Fibroblast of upper back skin (primary cell): ENCODE measurements at places on chromosomes 1 and 21.
A peak's percentile ranks its signal among the peaks of the same experiment; 100 is the strongest.

GRCh38 chr21:42684109-42684916 lies 30.9 kb downstream of the PDE9A start:
- no peak for DNase-seq

DNA sequence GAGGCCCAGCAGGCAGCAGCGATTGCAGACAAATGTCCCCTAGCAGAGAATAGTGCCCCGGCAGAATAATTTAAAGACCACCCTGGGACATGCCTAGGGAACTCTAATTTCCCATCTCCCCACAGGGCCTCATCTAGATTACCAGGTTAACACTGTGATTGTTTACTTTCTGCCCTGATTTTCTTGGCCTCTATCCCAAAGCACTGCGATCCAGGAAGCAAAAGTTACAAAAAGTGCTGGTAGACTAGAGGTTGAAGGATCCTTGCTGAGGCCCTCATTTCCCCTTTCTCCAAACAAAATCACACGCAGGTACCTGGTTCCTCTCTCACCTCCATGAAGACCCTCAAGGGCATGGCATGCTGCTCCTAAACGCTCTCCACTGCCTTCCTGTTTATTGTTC lies 229.7 kb downstream of the C1orf94 start:
- no peak for DNase-seq

DNA sequence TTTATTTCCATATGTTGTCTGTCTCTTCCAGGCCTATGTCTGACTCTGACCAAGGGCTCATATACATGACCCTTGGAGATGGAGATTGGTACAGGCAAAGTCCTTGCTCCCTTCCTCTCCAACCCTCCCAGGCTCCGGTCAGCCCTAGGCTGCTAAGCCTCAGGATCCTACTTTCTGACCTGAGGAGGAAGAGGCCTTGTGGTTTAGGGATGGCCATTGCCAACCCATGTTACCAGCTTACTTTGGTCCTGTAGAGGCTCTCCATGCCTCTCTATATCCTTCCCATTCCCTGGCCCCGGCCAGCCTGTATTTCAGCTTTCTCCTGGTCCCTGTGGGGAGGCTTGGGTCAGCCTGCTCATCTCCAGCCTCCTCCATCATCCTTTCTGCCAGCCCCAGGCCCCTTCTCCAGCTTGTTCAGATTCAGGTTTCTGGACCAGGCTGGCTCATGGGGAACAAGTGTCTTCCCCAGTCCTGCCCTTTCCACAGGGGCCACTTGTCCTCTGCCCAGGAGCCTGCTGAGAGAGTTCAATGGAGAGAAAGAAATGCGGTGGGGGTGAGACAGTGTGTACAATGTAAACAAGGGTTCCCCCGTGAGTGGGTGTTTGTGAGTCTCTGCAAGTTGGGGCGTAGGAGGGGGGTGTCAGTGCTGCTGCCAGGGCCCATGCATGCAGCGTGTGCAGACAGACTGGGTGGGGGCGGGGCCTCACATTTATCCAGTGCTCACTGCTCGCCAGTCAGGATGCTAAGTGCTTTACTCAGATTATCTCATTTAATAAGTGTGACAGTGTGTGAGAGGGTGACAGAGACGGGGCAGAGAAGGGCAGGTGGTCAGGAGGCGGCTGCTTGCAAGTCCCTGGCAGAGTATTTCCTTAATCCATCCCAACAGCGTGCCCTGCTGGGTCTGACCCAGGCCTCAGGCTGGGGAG lies 31.3 kb upstream of the FOXO6 start:
- DNase-seq = no peak

GRCh38 chr21:35582731-35583130 lies 477.6 kb downstream of the SETD4 start:
- DNase-seq = no peak

DNA sequence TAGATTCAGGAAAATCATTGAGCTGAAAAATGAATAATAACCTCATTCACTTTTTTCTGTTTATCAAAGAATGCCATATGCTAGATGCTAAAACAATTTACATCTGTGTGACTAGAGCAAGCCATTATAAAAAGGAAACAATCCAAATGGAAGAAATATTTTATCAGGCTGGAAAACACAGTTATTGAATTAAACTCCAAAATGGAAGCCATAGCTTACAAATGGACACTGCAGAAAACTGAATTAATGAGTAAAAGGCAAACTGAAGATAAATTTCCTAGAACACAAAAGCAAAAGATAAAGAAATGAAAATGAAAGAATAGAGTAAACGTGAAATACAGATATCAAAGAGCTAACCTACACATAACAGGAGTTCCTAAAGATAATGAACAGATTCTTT lies 33.1 kb upstream of the IL10 start:
- DNase-seq = no peak

GRCh38 chr1:33347650-33347992 lies 26.7 kb upstream of the A3GALT2 start:
- DNase-seq = no peak

DNA sequence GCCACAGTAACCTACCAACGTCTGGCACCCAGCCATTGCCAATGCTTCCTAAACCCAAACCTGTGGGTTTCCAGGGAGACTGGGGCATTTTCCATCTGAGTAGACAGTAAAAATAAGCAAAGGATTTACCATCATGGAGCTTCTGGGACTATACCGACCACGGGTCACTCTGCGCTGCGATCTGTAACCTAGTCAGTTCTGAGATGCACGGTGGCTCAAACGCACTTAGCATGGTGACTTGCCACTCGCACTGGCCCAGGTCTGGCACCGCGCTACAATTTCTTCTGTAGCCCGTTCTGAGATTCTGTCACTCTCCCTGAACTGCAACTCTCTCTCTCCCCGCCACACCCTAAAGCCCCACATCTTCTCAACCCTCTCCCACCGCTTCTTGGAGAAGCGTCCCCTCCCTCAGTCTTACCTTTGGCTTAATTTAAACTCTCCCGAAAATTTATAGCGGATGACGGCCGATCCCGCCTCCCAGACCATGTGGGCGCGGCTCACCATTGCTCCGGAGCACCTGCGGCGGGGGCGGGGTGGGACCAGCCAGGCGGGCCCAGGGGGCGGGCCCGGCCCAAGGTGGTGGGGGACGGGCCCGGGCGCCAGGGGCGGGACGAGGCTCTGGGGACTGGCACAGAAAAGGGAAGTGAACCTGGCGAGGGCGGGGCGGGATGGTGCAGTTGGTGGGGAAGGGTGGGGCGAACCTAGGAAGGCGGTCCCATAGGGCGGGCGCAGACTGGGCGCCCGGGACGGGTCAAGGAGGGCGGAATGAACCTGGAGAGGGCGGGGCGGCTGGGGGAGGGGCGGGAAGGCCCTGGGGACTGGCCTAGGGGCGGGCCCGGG lies 493 bp upstream of the MAP3K21 start:
- DNase-seq = no peak

DNA sequence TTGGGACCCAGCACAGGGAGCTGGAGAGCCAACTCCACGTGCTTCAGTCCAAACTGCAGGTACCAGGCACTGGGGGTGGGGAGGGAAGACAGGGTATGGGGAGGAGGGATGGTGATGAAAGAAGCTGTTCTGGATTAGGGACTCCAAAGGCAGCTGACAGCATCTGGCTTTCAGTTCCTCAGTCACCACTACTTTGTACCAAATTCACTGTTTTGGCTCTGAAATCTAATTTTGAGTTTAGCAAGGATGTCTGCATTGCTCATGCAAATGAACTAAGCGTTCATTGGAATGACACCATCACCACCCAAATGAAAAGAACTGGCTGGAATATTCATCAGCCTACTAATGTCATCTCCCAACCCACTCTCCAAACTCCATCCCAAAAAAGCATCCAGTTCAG lies 8.7 kb downstream of the C1orf74 start:
- DNase-seq = no peak

GRCh38 chr1:201190005-201190404 lies 619 bp upstream of the IGFN1 start:
- no peak for DNase-seq

- DNase-seq = no peak
Observed at GRCh38 chr1:147757015-147757990, 3.1 kb downstream of the GJA5 start.

- DNase-seq = no peak
Observed at GRCh38 chr1:19978143-19978542, 1.3 kb downstream of the PLA2G2A start.

GRCh38 chr1:43760745-43761317 lies 53.5 kb downstream of the ST3GAL3 start:
- peak; percentile 23 for DNase-seq

GRCh38 chr1:206719169-206719839 lies 34.6 kb downstream of the MAPKAPK2 start:
- no peak for DNase-seq
